ENCODE measurements at places on chromosomes 1 and 21.
A peak's percentile ranks its signal among the peaks of the same experiment; 100 is the strongest.

DNA sequence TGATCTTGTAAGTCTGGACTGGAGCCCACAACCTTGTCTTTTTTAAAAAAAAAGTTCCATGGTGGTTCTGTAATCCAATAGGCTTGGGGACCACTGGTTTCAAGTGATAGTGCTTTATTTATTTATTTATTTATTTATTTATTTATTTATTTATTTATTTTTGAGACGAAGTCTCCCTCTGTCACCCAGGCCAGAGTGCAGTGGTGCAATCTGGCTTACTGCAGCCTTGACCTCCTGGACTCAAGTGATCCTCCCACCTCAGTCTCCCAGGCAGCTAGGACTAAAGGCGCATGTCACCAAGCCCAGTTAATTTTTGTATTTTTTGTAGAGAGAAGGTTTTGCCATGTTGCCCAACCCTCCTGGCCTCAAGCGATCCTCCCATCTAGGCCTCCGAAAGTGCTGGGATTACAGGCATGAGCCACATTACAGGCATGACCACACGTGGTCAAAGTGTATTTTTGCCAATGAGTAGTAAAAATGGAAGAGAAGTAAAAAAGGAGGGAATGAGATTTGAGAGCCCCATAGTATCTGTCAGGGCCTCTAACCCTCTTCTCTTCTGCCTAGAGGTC lies 44.8 kb upstream of the ARHGAP29 start:
- no peak overlapping the region for H3K4me3 ChIP-seq
- no peak for DNase-seq
- peaks cover 21% of the 10 kb centered on the region for H3K4me1 ChIP-seq
- no peaks in the 10 kb centered on the region for H3K36me3 ChIP-seq
- no peaks in the 10 kb centered on the region for H3K27me3 ChIP-seq

DNA sequence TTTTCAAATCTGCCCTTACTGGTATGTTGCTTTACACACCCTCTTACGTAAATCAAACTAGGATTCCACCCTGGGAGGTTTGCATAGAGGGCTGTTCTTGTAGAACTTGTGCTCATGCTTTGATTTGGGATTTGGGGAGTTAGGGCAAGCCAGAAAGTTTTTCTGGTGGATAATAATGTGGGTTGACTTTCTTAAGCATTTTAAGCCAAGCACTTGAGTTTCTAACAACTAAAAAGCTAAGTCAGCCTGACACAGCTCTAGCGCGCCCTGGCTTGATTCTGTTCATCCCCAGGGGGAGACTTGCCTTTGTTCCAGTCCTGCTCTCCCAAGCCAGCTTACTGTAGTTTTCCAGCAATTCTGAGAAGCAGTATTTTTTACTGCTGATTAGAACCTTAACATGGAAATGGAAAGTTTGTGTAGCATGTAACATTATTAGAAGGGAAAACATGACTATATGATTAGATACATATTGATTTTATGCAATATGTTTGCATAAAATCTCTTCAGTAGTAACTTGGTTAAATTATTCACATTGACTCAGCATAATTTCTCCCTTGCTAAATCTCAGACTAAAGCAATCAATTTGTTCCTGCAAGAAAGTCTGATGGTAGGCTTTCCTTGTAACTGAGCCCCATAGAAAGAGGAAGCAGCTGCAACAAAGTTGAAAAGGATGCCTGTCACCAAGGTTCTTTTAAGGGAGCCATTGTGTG lies 11.0 kb upstream of the PGD start:
- H3K27ac ChIP-seq, result peak overlapping the region; percentile 82
- no peak for DNase-seq
- no peaks in the 10 kb centered on the region for H3K36me3 ChIP-seq
- H3K4me1 ChIP-seq, result peaks cover 14% of the 10 kb centered on the region
- H3K4me3 ChIP-seq, result no peak overlapping the region

- H3K4me3 ChIP-seq, result no peak overlapping the region
- peaks cover 29% of the 10 kb centered on the region for H3K36me3 ChIP-seq
- peaks cover 74% of the 10 kb centered on the region for H3K4me1 ChIP-seq
- peak overlapping the region; percentile 59 for H3K27ac ChIP-seq
- H3K27me3 ChIP-seq, result no peaks in the 10 kb centered on the region
Observed at GRCh38 chr1:18932387-18932786, 24.1 kb downstream of the IFFO2 start.

GRCh38 chr1:199856216-199856780 lies 171.2 kb upstream of the NR5A2 start:
- H3K27me3 ChIP-seq, result no peaks in the 10 kb centered on the region
- peaks cover 45% of the 10 kb centered on the region for H3K4me1 ChIP-seq
- DNase-seq, result no peak
- H3K27ac ChIP-seq, result peak overlapping the region; percentile 82

- no peaks in the 10 kb centered on the region for H3K27me3 ChIP-seq
- peaks cover 9% of the 10 kb centered on the region for H3K4me1 ChIP-seq
- no peak for DNase-seq
Observed at GRCh38 chr1:212124690-212125582, 89.4 kb downstream of the DTL start.

DNA sequence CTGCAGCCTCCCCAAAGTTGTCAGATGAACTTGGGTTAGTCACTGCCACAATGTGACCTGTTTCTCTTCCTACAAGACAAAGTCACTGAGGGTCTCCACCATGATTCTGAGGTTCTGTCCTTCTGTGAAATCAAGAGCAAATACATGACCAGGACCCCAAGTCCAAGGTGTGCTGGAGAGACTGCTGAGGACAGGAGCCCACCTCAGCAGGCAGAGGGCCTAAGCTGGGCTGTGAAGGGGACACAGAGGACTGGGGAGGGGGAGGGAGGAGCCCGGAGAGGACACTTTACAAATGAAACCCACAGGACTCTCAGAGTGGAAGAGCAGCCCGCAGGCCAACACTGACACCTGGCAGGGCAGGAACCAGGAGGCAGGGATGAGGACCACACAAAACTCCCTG lies 3.3 kb downstream of the PGLYRP3 start:
- DNase-seq, result no peak
- no peaks in the 10 kb centered on the region for H3K4me1 ChIP-seq
- no peak overlapping the region for H3K27ac ChIP-seq
- H3K27me3 ChIP-seq, result peaks cover 9% of the 10 kb centered on the region
- no peak overlapping the region for H3K4me3 ChIP-seq

GRCh38 chr1:87872189-87872588 lies 543.5 kb downstream of the LMO4 start:
- peaks cover 3% of the 10 kb centered on the region for H3K4me1 ChIP-seq
- H3K36me3 ChIP-seq, result no peaks in the 10 kb centered on the region
- H3K4me3 ChIP-seq, result no peak overlapping the region
- H3K27ac ChIP-seq, result no peak overlapping the region
- no peaks in the 10 kb centered on the region for H3K27me3 ChIP-seq

DNA sequence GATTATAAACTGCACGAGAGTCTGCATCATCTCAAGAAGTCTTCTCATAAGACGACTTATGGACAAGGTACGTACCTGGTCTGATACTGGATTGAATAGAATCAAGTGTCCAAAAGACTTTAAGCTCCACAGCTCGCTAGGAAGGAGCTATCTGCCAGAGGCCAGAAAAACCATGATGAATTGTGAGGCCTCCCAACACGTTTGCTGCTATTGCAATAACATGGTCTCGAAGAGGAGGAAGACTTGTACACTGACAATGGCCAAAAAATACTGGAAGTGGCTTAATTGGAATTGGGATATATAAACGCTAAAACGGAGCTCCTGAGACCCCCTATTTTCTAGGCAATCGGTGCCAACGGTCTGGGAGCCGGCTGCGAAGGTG lies 534 bp downstream of the DNAJC28 start:
- no peak for DNase-seq
- H3K27me3 ChIP-seq, result peaks cover 1% of the 10 kb centered on the region

DNA sequence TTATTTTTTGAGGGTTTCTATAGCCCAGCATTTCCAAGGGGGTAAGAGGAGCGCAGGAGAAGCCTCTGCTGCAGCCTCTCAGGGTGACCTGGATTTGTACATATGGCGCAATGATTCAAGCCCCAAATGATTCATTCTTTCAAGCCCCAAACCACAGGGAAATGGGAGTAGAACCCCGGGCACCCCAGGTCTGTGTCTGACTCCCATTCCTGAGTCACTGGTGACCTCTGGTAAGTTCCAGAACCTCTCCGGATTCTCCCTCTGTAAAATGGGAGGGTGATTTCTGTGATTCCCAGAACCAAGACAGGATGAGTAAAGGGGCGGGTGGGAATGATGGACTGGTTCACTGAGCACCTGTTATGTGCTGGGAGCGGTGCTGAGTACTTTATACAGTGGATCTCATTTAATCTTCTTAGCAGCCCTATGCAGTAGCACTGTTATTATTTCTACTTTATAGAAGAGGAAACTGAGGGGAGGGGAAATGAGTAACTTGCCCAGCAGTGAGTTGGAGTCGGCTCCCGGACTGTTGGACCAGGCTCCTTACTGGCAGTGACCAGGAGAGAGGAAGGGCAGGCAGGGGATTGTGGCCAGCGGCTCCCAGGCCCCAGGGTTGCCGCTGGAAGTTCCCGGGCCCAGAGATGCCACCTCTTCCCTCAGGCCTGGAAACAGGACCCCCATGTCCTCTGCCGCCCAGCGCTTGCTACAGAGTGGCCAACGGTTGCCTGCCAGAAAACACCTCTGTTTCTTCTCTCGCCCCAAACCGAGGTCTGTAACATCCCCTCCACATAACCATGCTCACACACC lies 20.3 kb upstream of the SLC26A9 start:
- peak overlapping the region; percentile 57 for H3K4me3 ChIP-seq
- H3K4me1 ChIP-seq, result peaks cover 17% of the 10 kb centered on the region
- no peaks in the 10 kb centered on the region for H3K36me3 ChIP-seq
- no peak for DNase-seq
- peaks cover 47% of the 10 kb centered on the region for H3K27me3 ChIP-seq

- H3K27ac ChIP-seq, result no peak overlapping the region
- H3K36me3 ChIP-seq, result no peaks in the 10 kb centered on the region
- peaks cover 26% of the 10 kb centered on the region for H3K27me3 ChIP-seq
- H3K4me1 ChIP-seq, result peaks cover 4% of the 10 kb centered on the region
- DNase-seq, result no peak
Observed at GRCh38 chr1:9654051-9654833, 2.7 kb downstream of the PIK3CD start.

GRCh38 chr21:26025536-26026512 lies 144.7 kb downstream of the APP start:
- peaks cover 3% of the 10 kb centered on the region for H3K4me1 ChIP-seq
- H3K27me3 ChIP-seq, result no peaks in the 10 kb centered on the region
- H3K4me3 ChIP-seq, result no peak overlapping the region
- H3K27ac ChIP-seq, result no peak overlapping the region

DNA sequence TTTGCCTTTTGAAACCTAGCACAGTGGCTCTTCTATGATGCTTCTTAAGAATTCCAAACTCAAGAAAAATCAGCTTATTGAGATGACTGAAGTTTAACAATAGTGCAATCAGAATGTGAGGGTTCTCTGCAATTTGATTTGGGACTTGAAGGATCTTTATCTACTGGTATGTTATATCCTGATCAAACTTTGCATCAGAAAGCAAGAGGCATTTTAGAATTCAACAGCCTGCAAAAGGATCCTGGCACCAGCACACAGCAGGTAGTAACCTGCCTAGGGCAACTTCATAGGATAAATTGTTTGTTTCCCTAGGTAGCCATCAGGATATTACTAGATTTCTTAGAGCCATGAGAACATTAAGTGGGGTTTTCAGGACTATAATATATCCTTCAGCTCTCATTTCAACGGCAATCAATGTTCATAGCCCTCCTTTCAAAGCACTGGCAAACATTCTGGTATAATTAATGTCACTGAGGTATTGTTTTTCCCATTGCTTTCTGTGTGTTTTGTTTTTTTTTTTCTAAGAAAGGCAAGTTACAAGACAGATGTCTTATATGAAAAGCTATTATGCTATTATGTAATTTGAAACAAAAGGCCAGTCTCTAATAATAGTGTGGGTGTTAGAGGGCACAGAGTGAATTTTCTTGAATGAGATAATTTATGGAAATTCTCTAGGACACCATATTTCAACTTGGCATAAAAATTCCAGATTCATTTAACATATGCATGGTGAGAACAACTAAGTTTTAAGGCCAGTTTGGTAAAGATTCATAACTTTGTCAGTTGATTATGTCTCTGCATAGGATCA lies 34.5 kb downstream of the NTNG1 start:
- H3K27me3 ChIP-seq, result no peaks in the 10 kb centered on the region
- H3K4me1 ChIP-seq, result no peaks in the 10 kb centered on the region
- H3K27ac ChIP-seq, result no peak overlapping the region
- no peaks in the 10 kb centered on the region for H3K36me3 ChIP-seq
- no peak for DNase-seq
- H3K4me3 ChIP-seq, result no peak overlapping the region

- no peaks in the 10 kb centered on the region for H3K4me1 ChIP-seq
- H3K27ac ChIP-seq, result no peak overlapping the region
Observed at GRCh38 chr1:53090227-53091147, 28.5 kb downstream of the PODN start.

DNA sequence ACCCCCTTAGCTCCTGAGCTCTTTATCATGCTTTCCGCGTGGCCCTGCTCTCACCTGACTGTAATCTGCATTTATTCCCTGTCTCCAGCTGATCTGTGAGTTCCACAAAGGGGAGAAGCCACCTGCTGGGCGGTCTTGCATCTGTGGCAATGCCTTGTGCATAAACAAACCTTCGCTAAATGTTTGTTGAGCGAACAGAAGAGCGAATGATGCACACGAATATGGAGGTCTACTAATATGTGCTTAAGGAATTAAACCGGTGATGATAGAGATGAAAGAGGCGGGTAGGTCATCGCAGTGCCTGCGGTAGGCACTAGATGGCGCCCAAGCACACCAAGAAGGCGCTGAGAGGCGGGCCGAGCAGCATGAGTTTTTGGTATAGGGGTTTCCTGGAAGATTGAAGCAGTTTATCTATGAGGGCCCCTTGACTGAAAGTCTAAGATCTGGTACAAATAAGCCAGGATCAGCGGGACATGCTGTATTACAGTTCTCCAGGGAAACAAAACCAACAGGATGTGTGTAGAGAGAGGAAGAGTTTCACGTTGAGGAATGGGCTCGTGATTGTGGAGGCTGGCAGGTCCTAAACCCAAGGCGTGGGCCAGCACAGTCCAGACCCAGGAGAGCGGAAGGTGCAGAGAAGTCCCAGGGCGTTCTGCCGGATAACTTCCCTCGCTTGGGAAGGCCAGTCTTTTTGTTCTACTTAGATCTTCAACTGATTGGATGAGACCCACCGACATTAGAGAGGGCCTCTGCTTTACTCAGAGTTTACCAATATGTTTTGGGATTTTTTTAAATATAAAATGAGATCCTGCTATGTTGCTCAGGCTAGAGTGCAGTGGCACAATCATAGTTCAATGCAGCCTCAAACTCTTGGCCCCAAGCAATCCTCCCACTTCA lies 34.7 kb downstream of the TOMM20 start:
- no peak for DNase-seq
- no peaks in the 10 kb centered on the region for H3K36me3 ChIP-seq
- H3K4me3 ChIP-seq, result no peak overlapping the region
- H3K27ac ChIP-seq, result no peak overlapping the region

GRCh38 chr1:63848733-63849132 lies 74.9 kb downstream of the ROR1 start:
- H3K27ac ChIP-seq, result no peak overlapping the region
- H3K4me3 ChIP-seq, result no peak overlapping the region
- DNase-seq, result no peak
- no peaks in the 10 kb centered on the region for H3K27me3 ChIP-seq
- H3K36me3 ChIP-seq, result no peaks in the 10 kb centered on the region
